ENCODE measurements at places on chromosomes 2 and 18.

GRCh38 chr2:238496756-238497609 lies 70.3 kb downstream of the ASB1 start:
- DNase-seq: no peak

DNA sequence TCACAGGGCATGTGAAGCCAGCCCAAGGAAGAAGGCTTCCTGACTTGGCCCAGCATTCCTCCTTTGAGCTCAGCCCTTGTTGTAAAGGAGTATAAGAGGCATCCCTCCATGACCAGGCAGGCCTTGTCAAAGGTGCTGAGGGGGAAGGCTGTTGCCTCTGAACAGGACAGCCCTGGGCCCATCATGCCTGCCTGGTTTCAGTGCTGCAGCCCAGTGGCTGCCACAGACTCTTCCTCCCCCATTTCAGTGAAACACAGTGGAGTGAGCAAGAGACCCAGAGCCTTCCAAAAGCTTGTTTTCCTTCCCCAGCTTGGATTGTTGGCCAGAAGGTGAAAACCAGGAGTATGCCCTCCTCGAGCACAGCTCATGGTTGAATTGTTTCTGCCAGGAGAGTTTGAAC lies 19.9 kb upstream of the RPL37A start:
- no peak for DNase-seq

DNA sequence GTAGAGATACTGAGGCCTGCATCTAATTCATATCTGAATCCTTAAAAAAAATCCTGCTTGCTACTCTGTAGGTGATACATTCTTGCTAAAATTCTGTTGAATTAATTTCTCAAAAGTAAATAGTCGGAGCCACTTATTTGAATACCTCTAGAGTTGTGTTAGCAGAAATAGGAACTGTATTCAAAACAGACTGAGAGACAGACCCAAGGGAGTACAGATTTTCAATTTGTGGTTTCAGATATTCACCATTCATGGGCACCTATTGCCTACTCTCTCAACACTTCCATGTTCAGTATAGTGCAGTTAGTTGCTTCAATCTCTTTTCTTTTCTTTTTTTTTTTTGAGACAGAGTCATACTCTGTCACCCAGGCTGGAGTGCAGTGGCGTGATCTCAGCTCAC lies 46.6 kb upstream of the CTLA4 start:
- DNase-seq: no peak

DNA sequence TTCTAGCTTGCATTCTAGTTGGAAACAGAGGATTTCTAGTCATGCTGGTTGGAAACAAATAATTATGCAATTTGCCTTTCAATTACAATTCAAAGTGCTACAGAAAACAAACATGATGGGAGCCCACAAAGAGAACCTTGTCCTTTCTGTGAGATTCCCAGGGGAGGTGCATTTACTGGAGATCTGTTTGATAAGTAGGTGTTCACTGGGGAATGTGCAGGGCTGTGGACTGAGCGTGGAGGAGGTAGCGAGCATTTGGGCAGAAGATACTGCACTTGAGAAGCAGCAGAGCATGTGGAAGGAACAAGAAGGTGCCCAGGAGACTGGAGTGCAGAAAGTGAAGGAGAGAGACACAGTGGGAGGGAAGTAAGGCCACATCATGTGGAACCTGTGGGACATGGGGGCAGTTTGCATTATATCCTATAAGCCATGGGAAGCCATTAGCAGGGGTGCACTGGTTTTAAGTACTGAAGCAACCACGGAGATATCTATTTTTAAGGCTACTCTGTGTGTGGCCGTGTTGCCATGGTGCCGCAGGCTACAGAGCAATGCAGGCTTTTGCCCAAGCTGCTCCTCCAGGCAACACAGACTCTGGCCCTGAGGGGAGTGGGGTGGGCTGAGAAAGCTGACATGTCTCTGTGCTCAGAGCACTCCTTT lies 154.0 kb downstream of the ANTXR1 start:
- DNase-seq: no peak

GRCh38 chr18:62105376-62105775 lies 81.5 kb downstream of the PIGN start:
- no peak for DNase-seq

DNA sequence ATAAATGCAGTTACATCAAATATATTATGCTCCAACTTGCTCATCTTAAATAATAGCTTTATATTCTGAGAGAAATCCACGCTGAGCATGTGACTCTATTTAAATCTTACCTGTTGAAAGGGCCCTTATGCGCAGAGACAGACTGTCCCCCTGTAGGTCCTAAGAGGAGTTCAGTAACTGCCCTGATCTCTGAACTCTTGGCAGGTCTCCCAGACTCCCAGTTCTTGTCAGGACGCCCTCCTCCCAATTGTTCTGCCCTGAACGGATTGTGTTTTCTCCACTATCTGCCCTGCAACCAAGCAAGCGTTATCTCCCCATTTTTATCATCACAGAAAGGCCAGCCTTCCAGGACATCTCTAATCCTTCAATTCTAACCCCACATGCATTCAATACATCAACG lies 954.6 kb downstream of the TSN start:
- DNase-seq: no peak

GRCh38 chr2:222653280-222653679 lies 2.6 kb downstream of the FARSB start:
- no peak for DNase-seq

DNA sequence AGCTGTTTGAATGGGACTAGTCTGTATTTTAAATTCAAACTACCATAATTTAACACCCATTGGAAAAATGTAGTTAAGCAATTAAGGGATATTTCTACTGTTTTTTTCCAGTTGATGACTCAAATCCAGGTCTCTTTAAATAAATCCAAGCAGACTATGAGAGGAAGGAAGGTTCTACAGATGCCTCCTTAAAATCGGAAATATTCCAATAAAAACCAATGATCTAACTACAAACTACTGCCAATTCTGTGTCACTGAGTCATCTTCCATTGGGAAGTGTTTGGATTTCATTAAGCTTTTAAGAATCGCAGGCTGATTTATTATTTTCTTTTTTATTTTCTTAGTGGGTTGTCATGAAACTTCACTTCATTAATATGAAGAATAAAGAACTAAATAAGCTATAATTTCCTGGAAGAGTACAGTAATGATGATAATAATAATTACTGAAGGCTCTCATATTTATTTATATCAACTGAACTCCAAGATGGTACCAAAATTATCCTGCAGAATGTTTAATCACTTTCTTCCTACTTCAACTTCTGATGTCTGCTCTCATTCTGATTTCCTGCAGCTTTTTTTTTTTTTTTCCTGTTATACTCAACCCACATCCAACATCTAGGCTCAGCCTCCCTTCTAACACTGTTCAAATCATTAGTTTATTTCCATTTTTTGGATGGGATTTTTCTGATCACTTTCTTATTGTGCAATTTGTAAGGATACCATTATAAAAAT lies 166.3 kb upstream of the FN1 start:
- DNase-seq: no peak

DNA sequence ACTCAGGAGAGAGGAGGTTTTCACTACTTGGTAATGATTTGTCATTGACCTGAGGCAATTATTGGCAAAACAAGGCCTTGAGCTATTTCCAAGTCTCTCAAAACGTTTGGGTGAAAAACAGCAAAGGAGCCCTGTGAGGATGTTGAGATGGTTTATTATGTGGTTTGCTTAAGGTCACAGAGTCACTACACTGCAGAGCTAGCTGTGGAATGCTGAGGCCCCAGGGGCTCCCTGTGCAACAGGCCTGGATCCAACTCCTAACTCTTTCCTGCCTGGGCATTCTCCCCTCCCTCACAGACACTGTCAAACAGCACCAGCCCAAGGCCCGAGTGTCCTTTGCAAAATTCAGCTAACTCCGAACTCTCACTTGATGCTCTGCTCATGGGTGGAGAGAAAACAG lies 754.6 kb upstream of the SOX11 start:
- DNase-seq: no peak

DNA sequence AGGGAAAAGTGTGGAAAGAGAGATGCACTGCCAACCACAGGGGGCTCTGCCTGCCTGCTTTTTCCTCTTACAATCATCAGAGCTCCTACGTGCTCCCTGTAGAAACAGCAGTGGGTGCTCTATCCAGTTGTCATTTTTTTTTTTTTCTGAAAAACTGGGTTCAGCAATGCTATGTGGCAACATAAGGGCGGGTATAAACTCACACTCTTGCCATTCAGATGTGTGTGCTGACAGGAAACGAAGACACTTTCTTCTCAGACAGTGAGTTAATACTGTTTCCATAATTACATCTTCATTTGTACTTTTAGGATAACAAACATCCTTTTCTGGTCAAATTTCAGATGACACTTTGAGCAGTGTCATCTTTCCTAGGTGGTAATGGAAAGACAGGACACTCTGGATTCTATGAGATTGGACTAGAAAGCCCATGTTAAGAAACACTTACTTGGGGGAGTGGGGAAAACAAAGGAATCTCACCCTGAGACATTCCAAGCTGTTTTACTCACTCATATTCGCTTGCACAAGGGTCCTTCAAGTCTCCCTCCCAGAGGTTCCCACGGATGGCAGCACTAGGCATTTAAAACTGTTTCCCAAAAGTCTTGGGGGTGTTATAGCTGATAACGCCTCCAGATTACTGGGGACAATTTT lies 41.3 kb downstream of the CCDC93 start:
- no peak for DNase-seq

GRCh38 chr2:200593905-200594304 lies 8.1 kb downstream of the AOX1 start:
- no peak for DNase-seq

GRCh38 chr2:14513903-14514302 lies 118.6 kb upstream of the LRATD1 start:
- no peak for DNase-seq

- no peak for DNase-seq
Observed at GRCh38 chr2:218024871-218025270, 22.1 kb upstream of the TNS1 start.

DNA sequence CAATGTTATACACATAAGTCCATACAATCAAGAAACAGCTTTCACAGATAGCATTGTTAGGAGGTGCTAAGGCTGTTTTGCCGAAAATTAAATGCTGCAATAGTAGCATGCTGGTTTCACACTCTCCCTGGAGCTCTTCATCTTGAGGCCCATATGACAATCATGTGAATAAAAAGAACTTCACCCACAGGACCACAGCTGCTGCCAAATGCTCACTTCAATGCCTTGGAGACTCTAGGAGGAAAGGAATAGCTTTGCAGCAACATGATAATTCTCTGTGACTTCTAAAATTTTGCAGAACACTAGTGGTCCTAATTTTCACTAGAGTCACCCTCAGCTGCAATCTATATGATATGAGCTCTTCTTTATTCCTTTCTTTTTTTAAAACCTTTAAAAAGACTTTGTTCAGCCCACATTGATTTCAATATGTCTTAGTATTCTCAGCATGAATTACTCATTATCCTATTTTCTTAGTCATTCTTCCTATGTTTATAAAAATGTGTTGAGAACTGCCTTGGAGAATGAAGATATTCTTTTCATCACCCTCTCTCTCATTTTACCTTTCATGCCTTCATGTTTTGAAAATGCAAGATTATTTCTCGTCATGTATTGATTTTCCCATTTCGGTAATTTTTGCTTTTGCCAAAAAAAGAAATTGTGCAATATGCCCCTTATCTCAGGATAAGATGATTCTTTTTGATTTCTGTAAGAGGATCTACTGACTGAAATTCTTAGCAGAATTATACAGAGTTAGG lies 108.2 kb downstream of the PDE1A start:
- DNase-seq: no peak

DNA sequence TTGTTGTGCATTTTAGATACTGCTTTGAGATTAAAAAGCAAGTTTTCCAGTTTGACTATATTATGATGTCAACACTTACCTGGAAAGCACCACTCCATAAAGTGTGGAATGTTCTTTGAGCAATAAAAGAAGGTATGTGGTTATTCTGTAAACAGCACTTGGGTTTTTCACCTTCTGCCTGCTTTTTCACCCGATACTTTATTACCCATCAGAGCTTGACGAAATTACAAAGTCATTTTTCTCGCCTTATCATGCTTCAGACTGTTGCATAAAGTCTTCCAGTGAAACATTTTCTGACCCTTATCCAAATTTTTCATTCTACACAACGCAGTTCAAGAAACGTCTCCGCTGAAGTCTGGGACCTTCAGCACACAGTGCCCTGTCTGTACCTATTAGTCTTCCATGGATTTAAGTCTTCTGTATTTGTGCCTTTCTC lies 25.2 kb downstream of the CAB39 start:
- no peak for DNase-seq

- DNase-seq: no peak
Observed at GRCh38 chr18:24802456-24802855, 342.0 kb downstream of the HRH4 start.

- no peak for DNase-seq
Observed at GRCh38 chr2:88114889-88115288, 13.0 kb downstream of the FABP1 start.

DNA sequence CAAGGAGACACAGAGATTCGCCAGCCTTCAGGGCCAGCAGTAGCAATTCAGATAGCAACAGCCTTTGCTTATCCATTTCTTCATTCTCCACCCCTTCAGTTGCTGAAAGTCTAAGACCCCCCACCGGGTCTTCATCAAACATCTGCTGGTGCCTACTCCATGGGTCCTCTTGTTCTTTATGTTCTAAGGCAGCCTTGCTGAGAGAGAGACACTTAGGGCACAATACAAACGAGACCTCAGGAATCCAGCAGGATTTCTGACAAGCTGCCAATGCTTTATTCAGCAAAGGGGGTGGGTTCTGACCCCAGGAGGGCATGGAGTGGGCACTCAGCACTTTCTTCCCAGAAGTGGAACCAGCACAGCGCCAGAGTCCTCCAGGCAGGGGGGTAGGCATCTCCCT lies 36.2 kb upstream of the CNGA3 start:
- DNase-seq: no peak

- no peak for DNase-seq
Observed at GRCh38 chr2:31087491-31087890, 50.7 kb downstream of the GALNT14 start.

DNA sequence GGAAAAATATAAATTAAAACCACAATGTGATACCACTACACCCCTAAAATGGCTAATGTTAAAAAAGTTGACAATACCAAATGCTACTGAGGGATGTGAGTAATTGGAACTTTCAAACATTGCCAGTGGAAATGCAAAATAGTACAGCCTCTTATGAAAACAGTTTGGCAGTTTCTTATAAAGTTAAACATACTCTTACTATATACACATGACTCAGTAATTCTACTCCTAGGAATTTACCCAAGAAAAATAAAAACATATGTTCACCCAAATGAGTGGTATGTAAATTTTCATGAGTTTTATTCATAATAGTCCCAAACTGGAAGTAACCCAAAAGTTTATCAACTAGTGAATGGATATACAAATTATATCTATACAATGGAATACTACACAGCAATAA lies 228.0 kb downstream of the CYP26B1 start:
- DNase-seq: no peak

- no peak for DNase-seq
Observed at GRCh38 chr2:180169474-180169873, 162.4 kb upstream of the CWC22 start.

Measured in activated CD4-positive, CD25-positive, alpha-beta regulatory T cell (primary cell).